ENCODE measurements at places on chromosomes 7 and 10. TPM values are rescaled to one million over a fixed set of nuclear protein-coding genes. Genes with fewer than 3 reads are reported as not detected.

The ZNF277 gene
- 22.5 TPM for total RNA-seq

The OR2A1 gene
- 0.10 TPM for total RNA-seq

The ASAH2B gene
- total RNA-seq: 11.7 TPM

The PTN gene
- 20.1 TPM for total RNA-seq

The HTRA1 gene
- 16.1 TPM for total RNA-seq

The RSPH10B gene
- total RNA-seq: 5.9 TPM

The GIMAP5 gene
- total RNA-seq: not detected

The PRSS2 gene
- not detected for total RNA-seq

The CPEB3 gene
- total RNA-seq: 1.9 TPM

DNA sequence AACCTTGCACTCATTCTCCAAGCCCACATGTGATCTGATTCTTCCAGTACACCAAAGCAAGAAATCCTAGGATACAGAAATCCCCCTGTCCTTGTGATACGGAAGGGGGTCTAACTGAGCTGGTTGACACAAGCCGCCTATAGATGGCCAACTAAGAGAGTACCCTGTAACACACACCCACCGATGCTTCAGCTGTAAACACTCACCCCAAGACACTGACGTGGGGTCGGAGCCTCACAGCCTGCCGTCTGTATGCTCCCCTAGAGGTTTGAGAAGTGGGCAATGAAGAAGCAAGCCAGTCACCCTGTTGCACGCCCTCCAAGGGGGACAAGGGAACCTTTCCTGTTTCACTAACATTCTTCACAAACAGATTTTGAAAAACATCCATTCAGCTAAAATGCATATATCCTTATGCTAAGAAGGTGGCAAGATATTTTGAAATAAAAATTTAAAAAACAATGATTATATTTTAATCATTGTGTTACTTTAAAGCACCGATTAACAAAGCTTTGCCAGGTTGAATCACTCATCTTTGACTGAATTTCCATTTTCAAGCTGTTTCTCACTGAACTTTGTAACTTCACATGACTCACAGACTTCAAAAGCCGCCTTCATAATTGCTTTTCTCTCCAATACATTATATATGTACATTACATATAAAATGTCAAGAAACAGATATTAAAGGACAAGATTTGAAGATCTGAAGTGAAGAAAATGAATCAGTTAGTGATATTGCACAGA lies 329.3 kb downstream of the ARL4A start:
- H3K36me3 ChIP-seq: no peaks in the 10 kb centered on the region
- H3K27me3 ChIP-seq: no peaks in the 10 kb centered on the region
- no peak overlapping the region for H3K4me3 ChIP-seq
- DNase-seq: peak; percentile 8
- peaks cover 18% of the 10 kb centered on the region for H3K4me1 ChIP-seq
- H3K27ac ChIP-seq: no peak overlapping the region

DNA sequence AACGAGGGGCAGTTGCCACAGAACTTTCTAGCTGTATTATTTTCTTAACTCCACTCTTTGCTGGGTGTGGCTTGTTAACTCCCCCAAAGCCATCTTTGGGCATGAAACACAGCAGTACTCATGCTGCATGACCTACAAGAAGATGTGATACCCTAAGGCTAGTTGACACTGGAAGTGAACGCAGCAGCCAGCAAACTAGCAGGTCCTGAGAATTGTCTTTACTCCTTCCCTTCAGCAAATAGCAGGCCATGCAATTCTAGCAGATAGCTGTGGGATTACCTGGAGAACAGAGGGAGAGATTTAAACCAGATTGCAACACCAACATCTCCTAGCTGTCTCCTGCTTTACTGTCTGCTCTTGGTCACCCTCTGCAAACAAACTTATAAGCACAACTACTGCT lies 688.0 kb upstream of the ZWINT start:
- no peak for DNase-seq
- H3K4me3 ChIP-seq: no peak overlapping the region
- H3K4me1 ChIP-seq: no peaks in the 10 kb centered on the region
- H3K27me3 ChIP-seq: no peaks in the 10 kb centered on the region
- no peaks in the 10 kb centered on the region for H3K36me3 ChIP-seq
- H3K27ac ChIP-seq: no peak overlapping the region

DNA sequence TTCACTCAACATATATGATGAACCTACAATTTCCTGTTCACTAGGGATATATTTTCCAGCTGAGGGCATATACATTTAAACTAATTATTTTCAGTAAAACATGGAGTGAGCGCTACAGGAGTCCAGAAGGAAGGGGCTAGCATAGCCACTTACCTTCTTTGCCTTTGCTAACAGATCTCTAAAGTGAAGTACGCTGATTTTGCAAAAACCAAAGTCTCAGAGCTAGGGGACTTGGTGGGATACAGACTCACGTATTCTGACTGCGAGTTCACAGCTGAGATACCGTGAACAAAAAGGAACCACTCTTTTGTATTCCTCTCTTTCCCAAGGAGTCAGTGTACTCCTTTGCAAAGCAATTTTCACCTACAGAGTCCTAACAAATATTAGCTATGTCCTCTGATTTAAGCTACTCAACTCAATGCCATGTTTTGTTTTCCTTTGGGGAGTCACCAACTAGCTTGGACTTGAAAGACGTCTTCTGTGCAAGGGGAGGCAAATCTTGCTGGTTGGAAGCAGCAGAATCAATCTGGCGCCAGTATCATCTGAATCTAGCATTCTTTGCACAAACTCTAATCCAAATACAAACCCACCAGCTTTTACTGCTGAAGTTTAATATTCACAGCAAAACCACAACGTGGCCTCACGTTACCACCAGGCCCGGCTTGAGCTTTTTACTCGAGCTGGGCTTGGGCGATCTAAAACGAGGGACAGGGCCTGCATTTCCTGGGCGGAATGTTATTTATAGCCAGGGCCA lies 657 bp downstream of the CDNF start:
- H3K4me1 ChIP-seq: peaks cover 7% of the 10 kb centered on the region
- H3K27ac ChIP-seq: peak overlapping the region; percentile 95
- no peaks in the 10 kb centered on the region for H3K27me3 ChIP-seq
- H3K4me3 ChIP-seq: peak overlapping the region; percentile 97

DNA sequence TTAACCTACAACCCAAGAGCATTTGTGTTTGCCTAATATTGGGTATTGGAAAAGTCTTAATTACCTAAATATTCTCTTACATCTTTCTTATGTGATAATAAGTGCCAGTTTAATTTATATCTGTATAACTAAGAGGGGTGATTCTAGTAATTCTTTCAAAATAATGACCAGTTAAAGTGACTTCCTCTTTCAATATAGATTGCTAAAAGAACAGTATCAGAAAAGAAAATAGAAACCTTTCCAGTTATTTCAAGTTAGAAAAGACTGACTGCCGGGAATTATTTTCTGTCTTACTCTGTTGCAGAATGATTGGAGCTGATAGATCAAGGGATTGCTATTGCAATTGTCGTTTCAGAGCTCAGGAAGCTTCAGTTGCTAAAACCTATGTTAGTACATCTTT lies 525.0 kb upstream of the SEMA3D start:
- no peak overlapping the region for H3K4me3 ChIP-seq
- H3K27me3 ChIP-seq: no peaks in the 10 kb centered on the region
- no peaks in the 10 kb centered on the region for H3K36me3 ChIP-seq
- no peak overlapping the region for H3K27ac ChIP-seq

- no peaks in the 10 kb centered on the region for H3K4me1 ChIP-seq
- DNase-seq: no peak
- H3K4me3 ChIP-seq: no peak overlapping the region
- no peak overlapping the region for H3K27ac ChIP-seq
- no peaks in the 10 kb centered on the region for H3K27me3 ChIP-seq
Measured at GRCh38 chr7:158082761-158083160, 504.9 kb downstream of the PTPRN2 start.

- DNase-seq: no peak
- no peak overlapping the region for H3K27ac ChIP-seq
- H3K4me3 ChIP-seq: no peak overlapping the region
Measured at GRCh38 chr7:21134631-21135030, 293.3 kb upstream of the SP4 start.

GRCh38 chr10:120570418-120570817 lies 113.4 kb downstream of the PLPP4 start:
- H3K27ac ChIP-seq: no peak overlapping the region
- H3K36me3 ChIP-seq: no peaks in the 10 kb centered on the region
- H3K4me3 ChIP-seq: no peak overlapping the region
- no peaks in the 10 kb centered on the region for H3K4me1 ChIP-seq
- H3K27me3 ChIP-seq: no peaks in the 10 kb centered on the region
- DNase-seq: no peak

- DNase-seq: no peak
- no peak overlapping the region for H3K27ac ChIP-seq
- no peaks in the 10 kb centered on the region for H3K27me3 ChIP-seq
- no peak overlapping the region for H3K4me3 ChIP-seq
- H3K4me1 ChIP-seq: peaks cover 22% of the 10 kb centered on the region
Measured at GRCh38 chr10:34633374-34633773, 181.7 kb downstream of the PARD3 start.

DNA sequence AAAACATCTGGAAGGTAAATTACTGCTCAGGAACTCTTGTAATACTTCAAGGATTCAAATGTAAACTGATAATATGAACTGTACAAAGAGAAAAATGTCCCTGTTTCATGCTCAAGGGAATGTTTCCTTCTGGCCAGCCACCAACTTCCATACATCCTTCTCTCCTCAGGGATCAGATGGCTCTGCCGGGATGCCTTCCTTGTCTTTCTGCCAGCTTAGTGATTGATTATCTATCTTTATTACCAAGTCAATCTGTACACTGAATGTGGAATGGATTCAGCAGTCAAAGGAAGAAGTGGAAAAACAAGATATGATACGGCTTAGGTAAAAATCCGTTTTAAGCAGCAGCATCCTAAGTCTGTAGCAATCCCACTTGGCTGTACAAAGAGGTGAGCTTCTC lies 178.3 kb downstream of the PTN start:
- H3K27me3 ChIP-seq: no peaks in the 10 kb centered on the region
- H3K4me1 ChIP-seq: peaks cover 4% of the 10 kb centered on the region
- H3K27ac ChIP-seq: no peak overlapping the region

DNA sequence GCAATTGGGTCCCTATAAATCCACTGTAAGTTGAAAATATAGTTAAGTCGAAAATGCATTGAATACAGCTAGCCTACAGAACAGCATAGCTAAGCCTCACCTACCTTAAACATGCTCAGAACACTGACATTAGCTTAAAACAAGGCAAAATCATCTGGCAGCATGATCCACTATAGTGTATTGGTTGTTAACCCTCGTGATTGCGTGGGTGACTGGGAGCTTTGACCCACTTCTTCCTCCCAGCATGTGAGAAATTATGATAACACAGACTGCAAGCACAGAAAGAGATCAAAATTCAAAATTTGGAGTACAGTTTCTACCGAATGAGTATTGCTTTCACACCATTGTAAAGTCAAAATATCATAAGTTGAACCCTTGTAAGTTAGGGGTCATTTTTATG lies 22.3 kb downstream of the CNTNAP2 start:
- H3K4me3 ChIP-seq: no peak overlapping the region
- no peaks in the 10 kb centered on the region for H3K36me3 ChIP-seq
- H3K27ac ChIP-seq: no peak overlapping the region
- no peaks in the 10 kb centered on the region for H3K4me1 ChIP-seq
- no peak for DNase-seq

GRCh38 chr10:83539528-83540308 lies 599.6 kb upstream of the GHITM start:
- H3K27ac ChIP-seq: no peak overlapping the region
- H3K4me3 ChIP-seq: no peak overlapping the region
- DNase-seq: peak; percentile 48
- H3K4me1 ChIP-seq: peaks cover 9% of the 10 kb centered on the region
- no peaks in the 10 kb centered on the region for H3K36me3 ChIP-seq

GRCh38 chr7:55965805-55966421 lies 1.5 kb downstream of the NIPSNAP2 start:
- H3K4me3 ChIP-seq: peak overlapping the region; percentile 69
- no peak overlapping the region for H3K27ac ChIP-seq
- peaks cover 13% of the 10 kb centered on the region for H3K27me3 ChIP-seq
- no peak for DNase-seq
- H3K4me1 ChIP-seq: no peaks in the 10 kb centered on the region

DNA sequence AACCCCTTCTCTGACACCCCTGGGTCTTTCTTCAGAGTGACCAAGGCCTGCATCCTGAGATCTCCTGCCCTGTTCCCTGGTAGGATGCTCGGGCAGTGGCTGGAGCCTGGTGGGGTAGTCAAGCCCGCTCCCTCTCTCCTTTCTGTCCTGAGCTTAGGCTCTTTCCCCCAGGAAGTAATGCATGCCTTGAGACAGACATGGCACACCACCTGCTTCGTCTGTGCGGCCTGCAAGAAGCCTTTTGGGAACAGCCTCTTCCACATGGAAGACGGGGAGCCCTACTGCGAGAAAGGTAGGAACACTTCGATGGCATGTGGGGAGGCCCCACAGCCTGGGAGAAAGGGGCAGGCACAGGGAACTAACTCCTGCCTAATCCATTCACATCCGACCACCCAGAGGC lies 37.9 kb upstream of the BMPR1A start:
- DNase-seq: no peak
- peaks cover 14% of the 10 kb centered on the region for H3K4me1 ChIP-seq
- H3K27ac ChIP-seq: no peak overlapping the region
- no peak overlapping the region for H3K4me3 ChIP-seq
- no peaks in the 10 kb centered on the region for H3K36me3 ChIP-seq

- no peak overlapping the region for H3K27ac ChIP-seq
- no peaks in the 10 kb centered on the region for H3K36me3 ChIP-seq
- no peak overlapping the region for H3K4me3 ChIP-seq
- no peak for DNase-seq
- no peaks in the 10 kb centered on the region for H3K27me3 ChIP-seq
Measured at GRCh38 chr10:6045314-6045848, 16.8 kb downstream of the IL2RA start.

DNA sequence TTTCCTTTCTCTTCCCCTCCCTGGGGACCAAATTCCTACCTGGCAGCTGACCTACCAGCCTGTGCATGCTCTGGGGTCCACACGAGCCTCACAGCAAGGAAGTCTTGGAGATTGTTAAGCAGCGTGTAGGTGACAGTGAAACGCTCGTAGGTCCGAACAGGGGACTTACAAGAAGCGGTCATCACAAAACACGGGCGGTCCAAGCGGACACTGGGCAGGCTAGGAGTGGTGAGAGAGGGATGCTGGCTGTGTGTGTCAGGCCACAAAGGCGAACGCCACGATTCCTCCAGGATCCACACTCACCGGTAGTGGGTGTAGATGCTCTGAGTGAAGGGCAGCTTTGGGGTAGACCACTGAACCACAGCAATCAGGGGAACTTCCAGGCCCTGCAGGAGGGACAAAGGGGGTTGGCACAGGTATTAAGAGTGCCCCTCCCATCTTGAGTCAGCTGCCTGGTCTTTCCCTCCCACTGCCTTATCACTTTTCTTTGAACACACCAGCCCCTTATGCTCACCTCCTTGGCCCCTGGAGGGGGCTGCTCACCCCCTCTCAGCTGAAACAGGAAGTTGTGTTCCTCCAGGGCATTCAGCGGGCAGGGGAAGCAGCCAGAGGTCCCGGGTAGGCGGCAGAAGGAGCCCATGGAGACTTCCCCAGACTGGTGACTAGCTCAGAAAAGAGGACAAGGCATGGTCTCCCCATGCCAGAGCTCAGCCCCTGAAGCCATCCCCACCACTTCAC lies 2.0 kb downstream of the TRAPPC14 start:
- H3K4me3 ChIP-seq: no peak overlapping the region
- no peaks in the 10 kb centered on the region for H3K27me3 ChIP-seq
- no peak for DNase-seq
- H3K36me3 ChIP-seq: no peaks in the 10 kb centered on the region
- peaks cover 7% of the 10 kb centered on the region for H3K4me1 ChIP-seq

All from GM23338 (cell line).